Spleen (tissue), 13 donors: ENCODE measurements at places on chromosomes 11 and 22. TPM values are rescaled to one million over a fixed set of nuclear protein-coding genes. Genes with fewer than 3 reads are reported as not detected.

PYGM gene
- 7.2 TPM for total RNA-seq

GRCh38 chr22:39818094-39818493, 75.5 kb downstream of the ENTHD1 start:
- no peaks in the 10 kb centered on the region for H3K36me3 ChIP-seq
- no peak overlapping the region for H3K27ac ChIP-seq
- no peaks in the 10 kb centered on the region for H3K4me1 ChIP-seq
- no peaks in the 10 kb centered on the region for H3K27me3 ChIP-seq
- DNase-seq = no peak

TRIM64C gene
- not detected for total RNA-seq

OR51I1 gene
- total RNA-seq = not detected

OR5A1 gene
- total RNA-seq = not detected

- H3K27ac ChIP-seq = no peak overlapping the region
- H3K4me3 ChIP-seq = no peak overlapping the region
- H3K4me1 ChIP-seq = no peaks in the 10 kb centered on the region
- no peaks in the 10 kb centered on the region for H3K36me3 ChIP-seq
Measured at GRCh38 chr11:104602643-104603042, 295.6 kb downstream of the CASP12 start.

SCN3B gene
- 1.6 TPM for total RNA-seq

GRCh38 chr22:46292732-46293131, 3.9 kb upstream of the GTSE1 start:
- H3K4me1 ChIP-seq = peaks cover 70% of the 10 kb centered on the region
- H3K27ac ChIP-seq = peak overlapping the region; percentile 67
- H3K4me3 ChIP-seq = no peak overlapping the region
- peak; percentile 85 for DNase-seq

DNA sequence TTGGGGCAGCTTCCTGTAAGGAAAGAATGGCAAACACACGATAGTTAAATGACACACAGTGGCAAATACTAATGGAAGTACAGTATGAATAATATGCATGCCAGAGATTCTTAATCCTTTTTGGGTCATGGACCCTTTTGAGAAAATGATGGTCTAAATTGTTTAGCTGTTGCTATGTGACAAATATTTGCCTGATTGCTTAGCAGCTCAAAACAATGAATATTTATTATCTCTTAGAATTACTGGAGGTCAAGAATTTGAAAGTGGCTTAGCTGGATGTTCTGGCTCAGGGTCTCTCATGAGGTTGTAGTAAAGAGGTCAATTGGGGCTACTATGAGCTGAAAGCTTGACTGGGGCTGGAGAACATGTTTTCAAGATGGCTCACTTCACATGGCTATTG, 69.7 kb downstream of the FANCF start:
- H3K4me3 ChIP-seq = no peak overlapping the region
- no peak overlapping the region for H3K27ac ChIP-seq

- no peaks in the 10 kb centered on the region for H3K36me3 ChIP-seq
- H3K27ac ChIP-seq = no peak overlapping the region
- H3K4me1 ChIP-seq = peaks cover 12% of the 10 kb centered on the region
- peaks cover 33% of the 10 kb centered on the region for H3K27me3 ChIP-seq
- DNase-seq = no peak
- H3K4me3 ChIP-seq = peak overlapping the region; percentile 52
Measured at GRCh38 chr22:50674130-50674500, 1.5 kb downstream of the SHANK3 start.

DNA sequence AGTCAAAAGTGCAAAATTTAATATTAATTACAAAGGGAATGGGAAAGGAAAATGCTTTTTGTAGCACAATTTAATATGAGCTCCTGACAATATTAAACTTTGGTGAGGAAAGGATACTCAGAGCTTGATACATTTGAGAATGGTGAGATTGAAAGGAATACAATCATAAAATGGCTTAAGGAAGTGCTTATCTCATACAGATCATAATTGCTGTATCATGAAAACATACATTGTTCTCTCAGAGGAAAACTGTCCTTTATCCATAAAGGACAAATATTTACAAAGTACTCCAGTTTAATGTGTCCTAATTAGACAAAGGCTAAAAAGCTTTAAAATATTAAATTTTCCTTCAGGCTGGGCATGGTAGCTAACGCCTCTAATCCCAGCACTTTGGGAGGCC, 260.4 kb downstream of the TMEM135 start:
- H3K36me3 ChIP-seq = no peaks in the 10 kb centered on the region
- DNase-seq = no peak
- H3K4me1 ChIP-seq = no peaks in the 10 kb centered on the region
- no peaks in the 10 kb centered on the region for H3K27me3 ChIP-seq
- no peak overlapping the region for H3K4me3 ChIP-seq

- H3K4me1 ChIP-seq = peaks cover 92% of the 10 kb centered on the region
- no peak overlapping the region for H3K4me3 ChIP-seq
- H3K27ac ChIP-seq = peak overlapping the region; percentile 92
- H3K36me3 ChIP-seq = peaks cover 85% of the 10 kb centered on the region
Measured at GRCh38 chr11:65654375-65655349, 8.1 kb downstream of the RELA start.

DNA sequence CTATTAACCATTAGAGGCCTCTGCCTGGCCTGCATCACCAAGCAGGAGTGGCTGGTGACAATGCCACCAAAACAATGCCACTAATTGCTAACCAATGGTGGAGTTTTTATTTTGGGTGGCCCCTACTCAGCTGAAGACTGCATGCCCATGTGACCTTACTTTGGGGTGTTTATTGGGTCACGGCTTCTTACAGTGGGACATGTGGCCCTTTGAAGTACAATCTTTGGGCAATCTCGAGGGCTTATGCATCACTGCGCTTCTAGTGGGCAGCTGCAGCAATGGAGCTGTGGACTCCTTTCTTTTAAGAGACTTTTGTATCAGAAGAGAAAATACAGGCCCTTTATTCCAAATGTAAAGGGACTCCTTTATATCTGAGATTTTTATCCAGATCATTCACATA, 85.7 kb downstream of the IGLL5 start:
- no peaks in the 10 kb centered on the region for H3K4me1 ChIP-seq
- DNase-seq = no peak
- no peaks in the 10 kb centered on the region for H3K36me3 ChIP-seq
- H3K4me3 ChIP-seq = no peak overlapping the region

LUZP2 gene
- not detected for total RNA-seq

DNA sequence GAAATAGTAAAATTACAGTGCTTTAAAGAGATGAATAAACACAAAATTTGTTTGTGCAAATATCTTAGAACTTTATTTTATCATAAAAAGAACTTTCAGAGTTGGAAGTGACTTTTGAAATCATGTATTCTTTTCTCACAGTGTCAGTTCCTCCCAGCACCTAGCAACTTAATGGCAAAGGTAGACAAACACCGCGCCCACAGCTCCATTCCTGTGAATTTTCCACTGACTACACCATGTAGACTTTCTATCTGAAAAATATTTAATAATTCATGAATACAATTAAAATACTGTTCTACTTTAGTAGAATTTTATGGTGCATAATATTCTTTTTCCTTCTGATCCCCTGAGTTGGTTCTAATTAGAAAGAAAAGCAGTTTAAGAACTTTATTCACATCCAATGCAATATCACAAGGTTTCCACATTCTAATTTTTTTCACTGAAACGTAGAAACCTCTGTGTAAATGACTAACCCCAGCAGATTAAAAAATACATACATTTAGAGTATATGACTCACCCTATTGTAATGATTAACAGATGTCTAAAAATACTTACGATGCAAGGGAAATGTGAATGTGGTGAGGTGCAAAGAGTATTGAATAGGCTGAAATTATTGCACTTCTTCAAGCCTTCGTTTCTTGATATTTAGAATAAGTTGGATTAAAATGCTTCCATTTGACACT, 218.2 kb upstream of the CCDC179 start:
- H3K4me1 ChIP-seq = no peaks in the 10 kb centered on the region
- no peak for DNase-seq
- no peaks in the 10 kb centered on the region for H3K27me3 ChIP-seq
- H3K4me3 ChIP-seq = no peak overlapping the region
- H3K27ac ChIP-seq = no peak overlapping the region

DNA sequence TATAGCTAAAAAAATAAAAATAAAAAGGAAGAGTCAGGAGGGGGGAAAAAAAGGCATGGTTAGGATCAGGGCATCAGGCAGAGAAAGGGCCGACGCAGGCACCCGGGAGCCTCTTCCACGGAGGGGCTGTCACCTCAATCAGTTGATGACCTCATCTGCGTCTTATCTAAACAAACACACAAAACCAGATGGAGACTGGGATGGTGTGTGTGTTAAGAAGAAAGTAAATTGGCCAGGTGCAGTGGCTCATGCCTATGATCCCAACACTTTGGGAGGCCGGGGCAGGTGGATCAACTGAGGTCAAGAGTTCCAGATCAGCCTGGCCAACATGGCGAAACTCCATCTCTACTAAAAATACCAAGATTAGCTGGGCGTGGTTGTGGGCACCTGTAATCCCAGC, 63.6 kb downstream of the DHCR7 start:
- no peak overlapping the region for H3K4me3 ChIP-seq
- H3K27ac ChIP-seq = no peak overlapping the region
- H3K4me1 ChIP-seq = peaks cover 37% of the 10 kb centered on the region
- no peaks in the 10 kb centered on the region for H3K36me3 ChIP-seq
- H3K27me3 ChIP-seq = no peaks in the 10 kb centered on the region
- DNase-seq = no peak

GRIA4 gene
- total RNA-seq = not detected

ASRGL1 gene
- total RNA-seq = 8.1 TPM

- peaks cover 17% of the 10 kb centered on the region for H3K4me1 ChIP-seq
- no peaks in the 10 kb centered on the region for H3K27me3 ChIP-seq
- no peak overlapping the region for H3K27ac ChIP-seq
- no peak for DNase-seq
- peaks cover 1% of the 10 kb centered on the region for H3K36me3 ChIP-seq
Measured at GRCh38 chr11:10861047-10861446, 3.2 kb upstream of the ZBED5 start.

DNA sequence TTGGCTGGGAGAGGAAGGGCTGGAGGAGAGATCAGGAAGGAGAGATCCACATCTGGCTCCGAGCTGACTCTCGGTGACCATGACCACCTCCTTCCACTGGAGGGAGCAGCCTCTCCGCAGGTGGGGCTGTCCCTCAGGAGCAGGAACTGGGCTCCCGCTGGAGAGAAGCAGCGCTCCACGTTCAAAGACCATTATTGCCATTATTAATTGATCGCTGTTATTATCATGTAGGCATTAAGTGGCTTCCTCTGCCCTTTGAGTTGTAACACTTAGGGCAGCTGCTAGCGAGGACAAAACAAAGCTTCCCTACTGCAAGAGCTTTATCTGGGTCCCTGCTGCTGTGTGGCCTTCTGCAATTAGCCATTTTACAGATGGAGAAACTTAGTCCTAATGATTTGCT, 251.9 kb downstream of the ST3GAL4 start:
- no peak for DNase-seq
- H3K4me1 ChIP-seq = peaks cover 4% of the 10 kb centered on the region
- H3K4me3 ChIP-seq = no peak overlapping the region
- no peaks in the 10 kb centered on the region for H3K27me3 ChIP-seq
- H3K27ac ChIP-seq = no peak overlapping the region
